ENCODE measurements at places on chromosomes 7 and 10.

DNA sequence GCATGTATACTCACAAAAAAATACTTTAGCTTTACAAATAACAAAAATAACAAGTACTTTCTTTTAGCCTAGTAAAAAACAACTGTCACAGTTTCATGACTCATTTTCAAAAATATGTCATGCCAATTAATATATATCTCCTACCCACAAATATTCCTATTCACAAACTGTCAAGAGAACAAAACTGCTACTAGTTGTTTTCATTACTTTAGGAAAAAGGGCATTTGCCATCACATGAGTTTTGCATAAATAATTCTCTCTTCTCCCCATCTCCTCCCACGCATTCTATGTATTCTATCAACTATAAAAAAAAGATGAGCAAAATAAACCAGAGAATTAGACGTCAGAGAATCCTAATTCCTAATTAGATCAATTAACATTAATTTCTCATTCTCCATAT, 87.6 kb downstream of the PIP4K2A start:
- DNase-seq, result no peak

GRCh38 chr10:34761453-34761852, 53.6 kb downstream of the PARD3 start:
- no peak for DNase-seq

DNA sequence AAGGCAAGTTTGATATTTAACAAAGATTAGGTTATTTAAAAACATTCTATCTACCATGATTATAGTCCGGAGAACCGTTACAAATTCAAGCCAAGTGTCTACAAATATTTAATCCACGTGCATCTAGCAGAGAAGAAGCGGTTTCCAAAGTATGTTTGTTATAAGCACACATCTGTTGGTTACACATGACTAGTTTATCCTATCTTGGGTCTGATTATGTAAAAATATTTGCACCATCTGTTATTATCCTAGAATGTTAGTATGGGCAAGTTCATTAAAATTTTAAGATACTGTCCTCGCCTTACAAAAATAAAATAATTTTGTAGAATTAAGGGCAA, 289.2 kb upstream of the VSTM2A start:
- no peak for DNase-seq

DNA sequence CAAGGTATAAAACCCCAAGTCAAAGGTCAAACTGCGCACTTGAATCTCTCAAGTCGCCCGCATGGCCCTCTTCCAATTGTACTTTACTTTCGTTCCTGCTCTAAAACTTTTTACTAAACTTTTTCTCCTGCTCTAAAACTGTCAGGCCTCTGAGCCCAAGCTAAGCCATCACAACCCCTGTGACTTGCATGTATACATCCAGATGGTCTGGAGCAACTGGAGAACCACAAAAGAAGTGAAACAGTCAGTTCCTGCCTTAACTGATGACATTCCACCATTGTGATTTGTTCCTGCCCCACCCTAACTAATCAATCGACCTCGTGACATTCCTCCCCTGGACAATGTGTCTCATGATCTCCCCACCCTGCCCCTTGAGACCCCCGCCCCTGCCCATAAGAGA, 35.6 kb upstream of the PIK3CG start:
- DNase-seq, result no peak

GRCh38 chr10:4981722-4982471, 18.7 kb downstream of the AKR1C1 start:
- peak; percentile 58 for DNase-seq

- no peak for DNase-seq
Measured at GRCh38 chr7:48171202-48171601, at the start of gene ABCA13. Gene ABCA13 (plus strand): TSS chr7:48171458. CDS start chr7:48171484, 26 bp downstream.

- DNase-seq, result peak; percentile 25
Measured at GRCh38 chr10:117373823-117374505, 1.3 kb downstream of the PDZD8 start.

- no peak for DNase-seq
Measured at GRCh38 chr7:145212050-145212449, 376.2 kb upstream of the TPK1 start.
